ENCODE measurements at places on chromosomes 3 and 15.

DNA sequence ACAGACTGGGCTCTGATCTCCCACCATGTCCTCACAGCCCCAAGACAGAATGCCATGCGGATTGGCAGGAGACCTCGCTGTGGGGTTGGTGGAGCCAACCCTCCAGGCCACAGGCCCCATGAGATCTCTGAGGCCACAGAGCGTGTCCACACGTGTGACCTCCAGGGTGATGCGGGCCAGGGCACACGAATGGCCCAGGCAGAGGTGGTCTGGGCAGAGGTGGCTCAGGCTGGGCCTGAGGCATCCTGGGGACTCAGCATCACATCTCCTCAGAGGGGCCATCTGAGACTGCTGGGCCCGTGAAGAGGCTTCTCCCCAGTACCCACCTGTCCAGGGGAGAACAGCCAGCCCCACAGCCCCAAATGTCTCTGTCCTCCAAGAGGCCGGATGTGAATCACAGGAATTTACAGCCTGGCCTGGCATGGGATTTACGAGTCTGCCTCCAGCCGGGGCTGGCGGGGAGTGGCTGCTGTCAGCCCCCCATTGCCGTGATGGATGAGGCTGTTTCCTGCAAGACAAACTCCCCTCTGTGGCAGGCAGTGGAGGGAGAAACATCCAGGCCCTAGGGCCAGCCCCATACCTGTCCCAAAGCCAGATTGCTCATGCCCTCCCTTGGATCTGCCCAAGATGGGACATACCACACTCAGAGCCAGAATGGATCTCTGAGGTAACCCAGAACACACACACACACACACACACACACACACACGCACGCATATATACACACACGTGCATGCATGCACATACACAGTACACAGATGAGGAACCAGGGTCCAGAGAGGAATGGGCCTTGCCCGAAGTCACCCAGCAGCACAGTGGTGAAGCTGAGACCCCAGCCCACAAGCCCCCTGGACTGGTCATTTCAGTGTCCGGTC is 208.3 kb downstream of the TBC1D2B start:
- DNase-seq = no peak

DNA sequence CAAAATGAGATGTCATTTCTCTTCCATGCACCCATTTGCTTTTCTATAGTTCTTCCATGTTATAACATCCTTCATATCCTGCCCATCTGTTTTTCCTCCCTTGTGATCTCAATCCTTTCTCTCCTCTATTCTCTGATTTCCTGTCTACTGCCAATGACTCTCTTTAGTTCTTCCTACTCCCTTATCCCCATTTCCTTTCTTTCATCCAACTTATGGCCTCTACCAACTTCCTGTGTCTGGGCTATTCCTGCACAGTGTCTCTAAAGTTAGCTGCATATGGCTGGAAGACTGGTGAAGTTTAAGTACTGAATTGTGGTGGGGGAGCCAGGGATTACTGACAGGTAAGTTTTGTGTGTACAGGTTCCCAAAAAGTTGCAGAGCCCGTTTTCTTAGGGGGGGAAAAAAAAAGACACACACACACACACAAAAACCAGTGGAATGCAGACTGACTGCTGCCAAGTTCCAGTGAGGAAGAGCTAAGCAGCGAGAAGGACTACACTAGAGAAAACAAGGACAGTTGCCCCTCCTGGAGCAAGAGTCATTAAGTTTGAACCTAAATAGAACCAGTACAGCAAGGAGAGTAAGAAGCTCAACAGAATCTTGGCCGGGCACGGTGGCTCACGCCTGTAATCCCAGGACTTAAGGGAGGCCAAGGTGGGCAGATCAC is 28.8 kb downstream of the XRN1 start:
- DNase-seq = no peak

DNA sequence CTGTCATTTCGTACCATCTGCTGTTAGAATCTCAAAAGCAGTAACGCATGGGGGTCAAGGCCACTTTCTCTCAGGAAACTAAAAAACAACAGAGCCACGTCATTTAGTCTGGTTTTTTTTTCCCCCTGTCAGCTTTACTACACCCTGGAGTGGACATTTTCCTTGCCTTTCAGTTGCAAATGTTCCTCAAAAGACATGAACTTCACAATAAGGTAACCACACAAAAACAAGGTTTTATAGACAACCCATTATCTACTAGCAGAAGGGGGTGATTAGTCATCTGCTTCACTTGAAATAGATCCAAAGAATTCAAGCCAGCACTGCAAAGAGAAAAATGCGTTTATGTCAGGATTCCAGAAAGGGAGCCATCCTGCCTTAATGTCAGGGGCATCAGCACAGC is 171.8 kb upstream of the CDIN1 start:
- no peak for DNase-seq

GRCh38 chr3:73774645-73775044 is 149.9 kb upstream of the PDZRN3 start:
- DNase-seq = no peak

DNA sequence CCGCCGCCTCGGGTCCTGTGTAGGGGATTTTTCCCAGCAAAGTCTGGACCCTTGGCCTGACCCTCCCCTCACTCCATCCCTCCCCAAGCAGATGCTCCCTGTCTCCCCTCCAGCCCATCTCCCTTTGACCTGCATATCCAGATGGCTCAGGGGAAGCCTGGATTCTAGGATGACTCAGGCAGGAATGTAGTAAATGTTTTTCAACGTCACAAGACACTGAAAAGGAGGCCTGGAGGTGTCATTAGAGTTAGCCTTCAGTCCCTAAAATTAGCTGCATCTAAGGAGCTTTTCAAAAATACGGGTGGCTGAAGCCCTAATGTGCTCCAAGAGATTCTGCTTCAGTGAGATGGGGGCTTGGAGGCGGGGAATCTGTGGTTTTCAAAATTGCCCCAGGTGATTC is 7.2 kb downstream of the ACAN start:
- no peak for DNase-seq
